ENCODE measurements at places on chromosomes 5 and 9.

- DNase-seq: peak; percentile 89
Observed at GRCh38 chr5:10479154-10479721, 37.6 kb downstream of the ROPN1L start.

DNA sequence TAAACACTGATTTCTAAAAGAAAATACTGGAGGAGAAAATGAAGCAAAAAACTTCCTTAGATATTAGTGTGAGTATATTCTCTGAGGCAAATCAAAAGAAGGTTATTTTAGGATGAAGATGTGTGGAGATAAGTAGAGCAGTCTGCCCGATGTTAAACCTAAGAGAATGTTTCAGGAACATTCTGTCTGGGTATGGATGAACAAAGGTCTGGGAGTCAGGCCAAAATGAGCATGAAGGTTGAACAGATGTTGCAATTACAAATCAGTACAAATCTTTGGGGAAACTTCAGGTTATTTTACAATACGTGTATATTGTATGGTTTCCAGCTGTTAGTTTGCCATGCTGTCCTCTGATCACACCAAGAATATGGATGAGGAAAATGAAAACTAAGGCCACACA, 14.4 kb upstream of the CEP78 start:
- DNase-seq: no peak

- no peak for DNase-seq
Observed at GRCh38 chr9:135519179-135519971, 1.9 kb upstream of the LCN1 start.

DNA sequence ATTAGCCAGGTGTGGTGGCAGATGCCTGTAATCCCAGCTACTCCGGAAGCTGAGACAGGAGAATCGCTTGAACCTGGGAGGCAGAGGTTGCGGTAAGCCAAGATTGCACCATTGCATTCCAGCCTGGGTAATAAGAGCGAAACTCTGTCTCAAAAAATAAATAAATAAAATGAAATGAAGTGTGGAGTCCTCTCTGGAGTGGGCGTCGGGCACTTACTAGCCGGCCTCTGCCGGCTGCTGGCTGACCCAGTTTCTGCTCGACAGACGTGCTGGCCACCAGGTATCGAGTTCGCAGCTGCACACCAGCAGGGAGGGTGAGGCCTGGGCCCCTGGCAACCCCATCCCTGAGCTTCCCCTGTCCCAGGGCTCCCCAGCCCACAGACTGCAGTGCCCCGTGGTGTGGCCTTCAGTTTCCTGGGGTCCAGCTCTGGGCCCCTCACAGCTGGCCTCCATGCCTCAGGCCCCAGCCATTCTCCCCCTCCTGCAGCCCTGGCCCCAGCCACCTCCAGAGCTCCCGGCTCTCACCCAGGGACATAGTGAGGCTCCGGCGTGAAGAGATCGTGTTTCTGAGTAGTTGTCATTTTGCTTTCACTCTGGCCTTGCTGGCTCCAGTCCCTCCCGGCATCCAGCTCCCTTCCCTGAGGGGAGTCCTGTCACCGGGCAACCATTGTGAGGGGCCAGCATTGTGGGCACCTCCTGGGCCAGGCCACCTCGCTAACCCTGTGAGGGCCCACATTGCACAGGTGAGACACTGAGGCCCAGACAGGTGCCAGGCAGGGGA, 3.8 kb upstream of the STPG3 start:
- DNase-seq: no peak

DNA sequence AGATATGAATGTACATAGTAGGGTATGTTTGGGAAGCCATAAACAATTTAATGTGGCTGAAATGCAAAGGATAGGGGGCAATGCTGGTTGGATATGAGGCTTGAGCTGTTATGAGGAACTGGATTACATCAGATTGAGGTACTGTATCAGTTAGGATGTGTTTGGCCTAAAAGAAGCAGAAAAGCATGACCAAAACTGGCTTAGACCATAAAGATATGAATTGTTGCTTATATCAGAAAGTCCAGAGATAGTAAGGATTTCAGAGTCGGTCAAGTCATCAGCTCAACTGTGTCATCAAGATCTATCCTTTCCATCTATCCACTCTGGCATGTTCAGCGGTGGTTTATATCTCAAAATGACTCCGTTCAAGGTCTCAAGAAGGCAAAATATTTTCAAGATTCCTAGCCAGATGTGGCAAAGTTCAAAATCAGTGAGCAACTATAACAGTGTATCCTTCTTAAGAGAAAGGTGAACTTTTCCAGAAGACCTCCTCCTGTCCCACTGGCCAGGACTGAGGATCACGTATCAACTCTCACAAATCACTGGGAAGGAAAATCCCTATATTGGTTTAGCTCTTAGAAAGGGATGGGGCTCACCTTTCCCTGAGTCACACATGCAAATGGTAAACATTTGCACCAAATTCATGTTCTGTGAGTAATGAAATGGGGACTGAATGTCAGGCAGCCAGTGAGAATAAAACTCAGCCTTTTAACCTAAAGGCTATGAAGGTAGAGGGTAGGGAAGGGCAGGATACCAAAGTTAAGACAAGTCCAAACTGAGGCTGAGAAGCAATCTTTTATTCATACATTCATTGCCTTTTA, 257.8 kb downstream of the TRIM32 start:
- DNase-seq: peak; percentile 41

- DNase-seq: peak; percentile 15
Observed at GRCh38 chr9:100394816-100395215, 32.1 kb upstream of the MSANTD3 start.

GRCh38 chr5:180209137-180209581, at the start of gene RASGEF1C:
TSS of gene RASGEF1C (minus strand) at chr5:180209211. CDS start at chr5:180138052, 71,159 bp downstream.
- DNase-seq: peak; percentile 55

DNA sequence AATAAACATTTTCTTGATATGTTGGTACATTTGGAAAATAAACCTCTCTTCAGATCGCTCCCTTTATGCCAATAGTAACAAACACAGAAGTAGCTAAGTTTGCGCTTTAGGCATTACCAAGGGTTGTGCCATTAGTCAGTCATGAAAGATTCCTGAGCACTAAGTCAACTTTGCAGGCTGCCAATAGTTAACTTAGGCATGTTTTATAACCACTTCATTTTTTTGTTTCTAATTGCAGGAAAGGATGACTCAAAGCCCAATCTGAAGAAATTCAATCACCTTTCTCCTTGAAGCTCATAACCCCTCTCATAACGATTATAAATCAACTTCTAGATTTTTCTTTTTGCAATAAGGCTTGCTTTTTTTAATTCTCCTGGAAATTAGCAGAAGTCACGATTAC, 517.0 kb downstream of the AGTPBP1 start:
- peak; percentile 58 for DNase-seq

DNA sequence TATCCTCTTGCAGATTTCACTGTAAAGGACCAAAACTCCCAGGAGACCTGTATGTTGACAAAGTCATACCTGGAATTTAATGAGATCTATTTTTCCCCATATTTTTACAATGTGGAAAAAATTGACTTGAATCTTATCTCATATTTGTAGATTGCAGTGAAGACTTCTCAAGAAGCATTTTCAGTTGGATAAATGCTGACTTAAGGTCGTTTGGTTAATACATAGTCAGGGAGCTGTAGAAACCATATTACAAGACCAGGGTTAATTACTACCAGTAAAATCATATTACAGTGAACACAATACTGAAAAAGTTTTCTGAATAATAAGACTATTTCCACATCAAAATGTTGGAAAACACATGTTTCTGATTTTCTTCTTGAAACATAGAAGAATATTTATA, 119.8 kb downstream of the ATG10 start:
- DNase-seq: no peak

DNA sequence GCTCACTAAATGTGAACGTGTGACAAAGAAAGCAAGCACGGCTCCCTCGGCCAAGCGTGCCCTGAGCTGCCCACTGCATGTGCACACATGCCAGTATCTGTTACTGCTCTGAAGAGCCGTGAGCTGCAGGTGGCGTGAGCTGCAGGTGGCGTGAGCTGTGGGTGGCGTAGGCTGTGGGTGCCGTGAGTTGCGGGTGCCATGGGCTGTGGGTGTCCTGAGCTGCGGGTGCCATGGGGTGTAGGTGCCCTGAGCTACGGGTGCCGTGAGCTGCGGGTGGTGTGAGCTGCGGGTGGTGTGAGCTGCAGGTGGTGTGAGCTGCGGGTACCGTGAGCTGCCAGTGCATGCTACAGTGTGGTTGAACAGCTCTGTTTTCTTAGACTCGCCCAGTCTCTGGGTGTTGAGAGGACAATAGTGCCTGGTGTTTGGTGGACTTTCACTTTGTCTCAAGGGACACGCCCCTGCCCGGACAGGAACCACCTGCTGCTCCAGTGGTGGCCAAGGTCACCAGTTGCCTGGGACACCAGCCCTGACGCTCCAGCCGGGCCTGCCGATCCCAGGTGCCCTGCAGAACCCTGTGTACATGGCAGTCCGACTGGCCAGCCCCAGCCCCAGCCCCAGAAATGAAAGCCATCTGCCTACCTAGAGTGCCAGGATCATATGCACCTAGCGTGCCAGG, 6.7 kb downstream of the CCDC187 start:
- DNase-seq: no peak

DNA sequence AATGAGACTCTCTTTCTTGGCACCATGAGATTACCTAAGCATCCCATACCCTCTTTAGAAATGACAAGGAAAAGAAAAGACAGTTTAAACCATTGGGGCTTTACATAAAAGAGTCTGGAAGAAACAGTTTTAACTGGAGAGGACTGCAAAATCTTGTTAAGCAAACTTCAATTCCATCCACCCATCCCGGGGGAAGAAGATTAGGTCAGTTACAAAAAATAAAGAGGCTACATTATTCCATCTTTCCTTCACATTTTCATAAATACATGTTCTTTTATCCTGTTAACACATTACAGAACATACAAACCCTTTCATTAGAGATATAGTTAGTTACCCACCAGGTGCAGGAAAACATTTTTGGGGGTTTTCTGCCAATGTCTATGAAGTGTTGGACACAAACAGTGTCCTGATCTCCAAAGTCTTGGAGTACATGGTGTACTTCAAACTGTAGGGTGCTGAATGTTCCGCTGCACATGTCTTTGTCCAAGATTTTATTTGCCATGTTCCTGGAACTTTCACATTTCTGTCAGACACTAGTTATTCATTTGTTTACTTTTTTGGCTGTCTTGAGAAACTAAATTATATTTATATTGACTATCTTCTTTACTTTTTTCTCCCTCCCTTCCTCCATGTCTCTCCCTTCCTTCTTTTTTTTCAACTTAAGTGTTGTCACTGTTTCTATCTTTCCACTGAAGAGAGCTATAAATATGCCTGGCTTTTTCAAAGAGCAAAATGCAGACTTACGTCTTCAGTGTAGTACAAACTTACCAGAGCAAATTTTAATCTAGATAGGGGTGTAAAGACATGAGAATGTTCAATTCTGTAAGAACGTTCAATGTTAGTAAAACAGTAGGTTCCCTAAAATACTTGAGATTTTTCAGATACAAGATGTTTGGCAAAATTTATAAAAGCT, 410.9 kb upstream of the PRR16 start:
- DNase-seq: no peak

DNA sequence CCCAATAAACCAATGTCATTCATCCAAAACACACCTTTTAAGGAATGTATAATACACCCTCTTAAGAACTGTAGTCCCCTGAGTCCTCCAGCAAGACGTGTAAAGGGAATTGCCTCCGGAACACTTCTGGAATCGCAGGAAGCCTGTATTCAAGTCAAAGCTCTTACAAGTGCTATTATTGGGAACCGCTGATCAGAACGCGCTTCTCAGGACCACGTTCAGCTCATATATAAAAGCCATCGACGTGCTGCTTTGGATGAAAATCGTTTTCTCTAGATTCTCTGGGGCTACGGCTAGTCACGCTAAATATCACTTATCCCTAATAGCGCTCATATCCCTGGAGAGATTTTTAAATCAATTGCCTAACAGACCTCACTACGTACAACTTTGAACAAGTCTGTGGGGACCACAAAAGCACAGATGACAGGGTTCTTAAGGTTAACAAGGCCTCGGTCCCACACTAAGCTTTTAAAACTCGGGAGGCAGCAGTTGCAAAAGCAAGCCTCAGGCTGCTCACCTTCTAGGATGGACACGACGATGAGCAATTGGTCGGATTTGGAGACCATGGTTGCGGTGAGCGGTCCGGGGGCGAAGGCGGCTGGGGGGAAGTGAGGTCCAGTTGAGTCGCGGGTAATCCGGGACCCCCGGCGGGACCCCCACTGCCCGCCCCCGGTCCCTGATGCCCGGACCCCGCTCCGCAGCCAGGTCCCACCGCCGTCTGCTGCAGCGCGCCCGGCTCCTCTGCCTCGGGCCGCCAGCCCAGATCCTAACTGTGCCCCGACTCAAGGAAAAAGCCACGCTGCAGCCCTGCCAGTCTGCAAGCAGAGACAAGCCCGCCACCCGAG, 548 bp downstream of the CEP120 start:
- peak; percentile 57 for DNase-seq

- peak; percentile 1 for DNase-seq
Observed at GRCh38 chr9:11269036-11269435, 656.2 kb upstream of the PTPRD start.

DNA sequence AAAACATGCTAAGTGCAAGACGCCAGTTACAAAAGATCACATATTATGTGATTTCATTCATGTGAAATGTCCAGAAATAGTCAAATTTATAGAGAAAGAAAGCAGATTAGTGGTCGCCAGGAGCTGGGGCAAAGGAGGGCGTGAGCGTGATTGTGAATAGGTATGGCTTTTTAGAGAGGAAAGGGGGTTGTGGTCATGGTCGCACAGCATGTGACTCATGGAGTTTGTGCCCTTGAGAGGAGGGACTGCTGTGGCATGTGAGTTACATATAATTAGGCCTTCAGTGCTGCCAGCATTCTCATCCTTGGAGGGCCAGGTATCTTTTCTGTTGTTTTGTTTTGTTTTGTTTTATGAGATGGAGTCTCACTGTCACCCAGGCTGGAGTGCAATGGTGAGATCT, 21.2 kb upstream of the MARCHF6 start:
- no peak for DNase-seq

DNA sequence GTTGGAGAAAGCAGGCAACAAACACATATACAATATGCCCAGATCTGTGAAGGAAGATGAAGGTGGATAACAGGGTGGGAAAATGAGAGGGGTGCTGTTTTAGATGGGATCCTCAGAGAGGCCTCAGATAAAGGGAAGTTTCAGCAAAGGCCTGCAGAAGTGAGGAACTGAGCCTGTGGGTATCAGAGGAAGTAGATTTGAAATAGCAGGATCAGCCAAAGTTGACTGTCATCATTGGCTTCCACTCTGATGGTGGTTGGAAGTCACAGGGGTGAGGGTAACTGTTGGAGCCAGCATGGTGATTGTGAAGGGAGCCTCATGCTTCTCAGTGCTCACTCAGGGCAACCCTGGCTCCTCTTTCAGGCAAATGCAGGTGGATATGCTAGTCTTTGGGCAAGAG, 607.2 kb upstream of the CLINT1 start:
- DNase-seq: no peak

DNA sequence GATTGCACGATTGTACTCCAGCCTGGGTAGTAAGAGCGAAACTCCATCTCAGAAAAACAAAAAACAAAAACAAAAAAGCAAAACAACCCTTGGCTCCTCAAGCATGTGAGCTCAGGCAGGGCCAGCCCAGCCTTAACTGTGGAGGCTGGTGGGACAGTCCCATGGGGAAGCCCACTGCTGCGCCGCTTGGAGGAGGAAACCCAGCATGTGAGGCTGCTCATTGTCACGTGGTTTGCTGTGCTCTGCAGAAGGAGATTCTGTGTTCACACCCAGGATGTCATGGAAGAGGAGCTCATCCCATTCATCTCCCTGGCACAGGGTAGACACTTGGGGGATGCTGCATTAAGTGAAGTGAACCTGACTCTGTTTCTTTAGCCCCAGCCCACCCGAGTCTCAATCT, 4.0 kb downstream of the ZBED3 start:
- no peak for DNase-seq

All from ELR (cell line).